Midbrain (tissue), 1 donor: ENCODE measurements at places on chromosomes 11 and 22.

DNA sequence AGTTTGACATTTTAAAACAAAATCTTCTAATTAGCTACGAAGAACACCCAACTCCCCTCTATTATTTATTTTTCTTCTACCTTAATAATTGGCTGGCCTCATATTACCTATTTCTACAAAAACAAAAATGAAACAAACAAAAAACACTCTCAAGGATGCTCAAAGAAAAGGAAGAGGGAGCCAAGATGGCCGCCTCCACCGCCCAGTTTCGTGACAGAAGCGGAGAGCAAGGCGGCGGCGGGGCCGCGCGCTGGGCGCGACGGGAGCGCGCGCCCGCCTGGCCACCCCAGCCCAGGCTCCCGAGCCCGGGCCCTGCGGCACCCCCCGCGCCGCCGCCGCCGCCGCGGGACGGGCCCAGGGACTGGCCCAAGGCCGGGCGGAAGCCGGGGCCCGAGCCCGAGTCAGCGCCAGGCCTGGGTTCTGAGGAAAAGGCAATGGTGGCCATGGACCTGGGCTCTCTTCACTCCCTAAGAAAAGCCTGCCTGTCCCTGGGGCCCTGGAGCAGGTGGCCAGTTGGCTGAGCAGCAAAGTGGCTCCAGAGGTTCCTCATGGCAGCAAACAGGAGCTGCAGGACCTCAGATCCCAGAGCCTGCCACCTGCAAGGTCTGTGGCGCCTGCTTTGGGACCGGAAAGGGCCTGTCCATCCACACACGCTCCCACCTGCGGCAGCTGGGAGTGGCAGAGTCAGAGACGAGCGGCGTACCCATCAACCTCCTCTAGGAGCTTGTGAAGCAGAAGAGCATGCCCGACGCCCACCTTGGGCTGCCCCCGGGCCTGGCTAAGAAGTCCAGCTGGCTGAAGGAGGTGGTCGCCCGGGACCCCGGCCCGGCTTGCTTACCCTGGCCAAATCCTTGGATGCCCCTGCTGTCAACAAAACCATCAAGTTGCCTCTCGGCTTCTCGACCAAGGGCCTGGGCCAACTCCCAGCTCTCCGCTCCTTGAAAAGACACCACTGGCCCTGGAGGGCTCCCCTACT lies 543.2 kb upstream of the CCDC179 start:
- no peak for DNase-seq

GRCh38 chr11:2701230-2701629 lies 1.4 kb upstream of the KCNQ1OT1 start:
- no peak for DNase-seq

DNA sequence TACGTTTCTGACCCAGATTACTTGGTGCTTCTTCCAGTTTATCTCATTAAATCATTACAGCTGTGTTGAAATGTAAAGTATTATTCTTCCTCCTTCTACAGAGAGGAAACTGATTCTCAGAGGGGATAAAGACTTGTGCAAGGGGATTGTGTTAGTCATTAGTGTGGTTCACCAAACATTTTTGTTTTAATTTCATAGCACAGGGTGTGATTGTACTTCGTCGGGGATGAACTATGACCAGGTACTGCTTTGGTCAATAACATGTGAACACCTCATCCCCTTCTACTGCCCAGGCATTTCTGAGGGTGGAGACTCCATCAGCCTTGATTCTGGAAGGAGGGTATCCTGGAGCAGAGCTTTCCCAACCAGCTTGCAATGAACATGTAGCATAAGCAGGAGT lies 120.2 kb upstream of the ALX4 start:
- DNase-seq: no peak

DNA sequence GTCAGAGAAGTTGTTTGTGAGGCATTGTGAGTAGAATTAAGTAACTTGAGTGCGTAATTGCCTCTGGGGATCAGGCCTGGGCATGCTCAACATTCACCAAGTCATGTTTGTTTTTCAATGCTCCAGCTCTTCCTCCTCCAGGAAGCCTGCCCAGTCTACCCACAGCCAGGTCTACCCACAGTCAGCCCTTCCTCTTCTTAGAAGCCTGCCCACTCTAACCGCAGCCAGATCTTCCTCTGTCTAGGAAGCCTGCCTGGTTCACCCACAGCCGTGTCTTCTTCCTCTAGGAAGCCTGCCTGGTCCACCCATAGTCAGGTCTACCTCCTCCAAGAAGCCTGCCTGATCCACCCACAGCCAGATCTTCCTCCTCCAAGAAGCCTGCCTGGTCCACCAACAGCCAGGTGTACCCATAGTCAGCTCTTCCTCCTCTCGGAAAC lies 25.0 kb downstream of the LRP5 start:
- no peak for DNase-seq

- DNase-seq: no peak
These were observed 121.2 kb downstream of the NELL1 start for GRCh38 chr11:20790622-20791021.

DNA sequence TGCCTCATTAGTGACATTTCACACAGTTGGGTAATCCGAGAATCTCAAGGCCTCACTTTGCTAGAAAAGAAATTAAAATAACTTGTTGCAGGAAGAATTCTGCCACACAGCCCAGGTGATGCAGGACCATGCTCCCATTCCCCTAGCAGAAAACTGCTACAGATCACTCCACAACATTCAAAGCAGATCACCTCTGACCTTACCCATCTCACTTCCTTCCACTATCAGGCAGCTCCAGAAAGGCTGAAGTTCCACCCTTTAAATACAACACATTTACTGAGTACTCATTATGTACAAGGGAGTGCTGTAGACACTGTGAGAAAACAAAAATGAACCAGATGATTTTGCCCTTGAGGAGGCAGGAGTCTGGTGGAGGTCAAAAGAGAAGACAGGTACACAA lies 231.0 kb downstream of the TTC28 start:
- no peak for DNase-seq

DNA sequence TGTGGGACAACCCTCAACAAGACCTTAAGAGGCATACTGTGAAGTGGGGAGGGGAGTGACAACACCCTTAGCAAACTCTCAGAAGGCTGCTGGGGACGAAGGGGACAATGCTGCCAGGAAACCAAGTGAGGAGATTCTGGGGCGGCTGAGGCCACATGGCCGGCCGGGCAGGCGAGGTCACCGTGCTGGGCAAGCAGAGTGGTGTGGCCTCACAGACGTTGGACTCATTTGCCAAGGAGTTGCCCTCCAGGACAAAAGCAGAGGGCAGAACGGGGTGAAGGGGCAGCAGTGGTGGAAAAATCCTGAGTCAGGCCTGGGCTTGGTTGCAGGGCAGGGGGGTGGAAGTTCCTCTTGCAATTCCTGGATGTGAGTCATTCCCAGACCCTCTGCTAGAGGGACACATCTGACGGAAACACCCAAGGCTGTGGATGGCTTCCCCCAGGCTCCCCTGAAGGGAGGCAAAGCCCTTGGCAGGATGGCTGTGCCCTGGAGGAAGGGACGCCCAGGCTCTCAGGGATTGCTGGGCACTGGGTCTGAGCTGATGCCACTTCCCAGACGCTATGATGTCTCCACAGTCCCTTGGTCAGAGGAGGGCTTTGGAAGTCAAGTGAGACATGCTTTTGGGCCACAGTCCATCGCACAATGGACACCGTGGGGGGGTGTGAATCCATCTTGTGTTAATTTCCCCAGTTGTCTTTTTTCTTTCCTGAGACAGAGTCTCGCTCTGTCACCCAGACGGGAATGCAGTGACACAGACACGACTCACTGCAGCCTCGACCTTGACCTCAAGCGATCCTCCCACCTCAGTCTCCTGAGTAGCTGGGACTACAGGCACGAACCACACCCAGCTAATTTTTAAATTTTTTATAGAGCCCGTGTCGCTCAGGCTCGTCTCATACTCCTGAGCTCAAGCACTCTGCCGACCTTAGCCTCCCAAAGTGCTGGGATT lies 16.2 kb upstream of the SHANK3 start:
- DNase-seq: no peak
